ENCODE measurements at places on chromosomes 6 and 20.

GRCh38 chr6:166526937-166527336 lies 59.5 kb downstream of the RAMACL start:
- DNase-seq = no peak

- DNase-seq = no peak
Measured at GRCh38 chr20:16392346-16392745, 180.9 kb downstream of the KIF16B start.

GRCh38 chr20:2150660-2151059 lies 49.0 kb downstream of the STK35 start:
- no peak for DNase-seq

GRCh38 chr6:84738996-84739865 lies 25.2 kb downstream of the TBX18 start:
- DNase-seq = no peak

DNA sequence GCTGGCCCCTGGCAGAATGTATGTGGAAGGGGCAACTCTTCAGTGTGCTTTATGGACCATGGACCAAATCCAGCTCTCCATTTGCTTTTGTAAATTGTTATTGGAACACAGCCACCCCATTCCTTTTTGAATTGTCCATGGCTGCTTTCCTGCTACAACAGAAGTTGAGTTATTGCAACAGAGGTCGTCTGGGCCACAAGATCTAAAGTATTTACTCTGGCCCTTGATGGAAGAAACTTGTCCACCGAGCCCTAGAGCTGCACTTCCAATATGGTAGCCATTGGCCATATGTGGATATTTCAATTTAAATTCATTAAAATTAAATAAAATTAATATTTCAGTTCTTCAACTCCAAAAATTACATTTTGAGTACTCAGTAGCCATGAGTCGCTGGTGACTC lies 543.5 kb downstream of the PTPRT start:
- no peak for DNase-seq

GRCh38 chr20:62400021-62400420 lies 7.1 kb downstream of the CABLES2 start:
- DNase-seq = no peak

- DNase-seq = no peak
Measured at GRCh38 chr6:154594496-154595198, 84.2 kb upstream of the CNKSR3 start.

- DNase-seq = no peak
Measured at GRCh38 chr20:47373206-47373733, 16.8 kb upstream of the ZMYND8 start.

GRCh38 chr6:12010635-12011275 lies 1.4 kb upstream of the HIVEP1 start:
- no peak for DNase-seq

DNA sequence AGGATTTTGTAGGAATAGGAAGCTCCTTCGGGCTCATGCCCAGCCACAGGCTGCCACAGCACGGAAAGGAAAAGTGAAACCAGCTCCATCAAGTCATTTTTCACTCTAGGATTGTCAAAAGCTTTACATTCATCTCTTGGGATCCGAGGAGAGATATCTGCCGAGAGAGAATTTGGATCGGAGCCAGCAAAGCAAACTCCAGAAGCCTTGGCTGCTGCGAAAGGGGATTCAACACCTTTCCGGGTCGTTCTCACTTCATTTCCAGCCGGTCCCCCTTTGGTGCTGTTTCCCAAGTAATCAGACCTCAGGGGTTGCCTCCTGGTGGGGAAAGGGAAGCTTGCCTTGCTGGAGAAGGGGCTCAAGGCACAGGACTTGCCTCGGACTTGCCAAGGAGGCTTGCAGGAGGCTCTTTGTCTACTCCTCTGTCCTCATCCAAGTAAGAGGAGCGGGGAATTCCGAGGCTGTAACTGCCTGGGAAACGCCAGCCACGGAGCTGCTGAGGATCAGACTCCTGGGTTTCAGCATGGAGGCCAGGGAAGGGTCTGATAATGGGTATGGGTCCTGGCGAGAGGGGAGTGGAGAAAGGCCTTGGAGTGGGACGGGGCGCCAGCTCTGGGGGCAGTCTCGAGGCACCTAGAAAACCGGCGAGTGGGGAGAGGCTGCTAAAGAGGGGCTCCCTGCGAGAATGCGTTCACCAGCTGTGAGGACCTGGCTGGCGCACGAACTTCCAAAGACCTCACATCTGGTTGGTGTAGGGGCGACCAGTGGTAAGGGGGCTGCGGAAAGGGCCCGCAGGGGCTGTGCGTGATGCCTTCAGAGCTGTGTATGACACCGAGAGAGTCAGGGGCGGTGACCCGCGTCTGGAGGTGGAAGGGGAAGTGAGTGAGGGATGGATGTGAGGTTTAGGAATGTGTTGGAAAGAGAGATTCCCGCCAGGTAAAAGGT lies 702 bp downstream of the ETV7 start:
- no peak for DNase-seq

- no peak for DNase-seq
Measured at GRCh38 chr20:23690581-23690980, 1.7 kb upstream of the CST4 start.

DNA sequence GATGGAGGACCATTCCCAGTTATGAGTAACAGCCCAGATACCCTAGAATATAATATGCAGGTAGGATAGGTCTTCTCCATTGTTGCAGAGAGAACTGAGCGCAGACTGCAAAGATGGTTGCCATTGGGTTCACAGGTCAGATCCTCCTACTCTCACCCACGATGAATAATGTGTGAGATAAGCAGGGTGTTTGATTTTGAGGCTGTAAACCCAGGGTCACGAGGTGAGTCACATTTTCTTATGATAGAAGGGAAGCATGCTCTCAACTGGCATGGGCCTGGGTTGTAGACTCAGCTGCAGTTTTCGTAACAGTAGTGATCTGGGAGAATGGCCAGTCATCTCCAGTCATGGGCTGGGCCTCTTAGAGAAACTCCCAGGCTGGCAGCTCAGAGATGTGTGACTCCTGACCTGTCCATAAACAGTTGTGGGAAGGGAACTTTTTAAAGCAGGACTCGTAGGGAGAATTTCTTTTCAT lies 74.2 kb downstream of the CD164 start:
- peak; percentile 60 for DNase-seq

DNA sequence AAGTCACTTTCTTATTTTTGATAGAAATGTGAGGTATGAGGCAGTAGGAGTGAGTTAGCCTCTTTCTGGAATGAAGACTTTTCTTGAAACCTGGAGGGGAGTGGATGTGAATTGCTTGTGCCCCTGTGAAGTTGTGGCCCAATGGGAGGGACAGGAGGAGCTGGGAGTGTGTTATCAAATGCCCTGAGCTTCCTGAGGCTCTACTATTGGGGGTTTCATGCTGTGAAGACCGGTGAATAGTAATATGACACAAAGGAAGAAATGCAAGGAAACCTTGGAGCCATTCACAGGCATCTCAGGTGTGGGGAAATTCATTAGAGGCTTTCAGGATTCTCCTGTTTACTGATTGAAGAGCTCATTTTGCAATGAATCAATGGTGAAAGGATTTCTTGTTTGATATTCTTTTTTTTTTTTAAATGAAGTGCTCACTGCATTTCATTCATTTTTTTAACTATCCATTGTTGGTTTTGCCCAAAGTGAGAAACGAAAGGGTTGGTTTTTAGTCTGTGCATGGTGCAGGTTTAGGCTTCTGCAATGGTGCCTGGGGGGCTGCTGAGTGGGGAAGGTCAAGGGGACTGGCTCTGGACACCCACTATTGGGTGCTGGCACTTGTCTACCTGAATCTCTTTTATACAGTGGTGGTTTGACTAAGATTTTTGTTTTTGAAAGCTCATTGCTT lies 8.2 kb downstream of the RNF144B start:
- DNase-seq = no peak

DNA sequence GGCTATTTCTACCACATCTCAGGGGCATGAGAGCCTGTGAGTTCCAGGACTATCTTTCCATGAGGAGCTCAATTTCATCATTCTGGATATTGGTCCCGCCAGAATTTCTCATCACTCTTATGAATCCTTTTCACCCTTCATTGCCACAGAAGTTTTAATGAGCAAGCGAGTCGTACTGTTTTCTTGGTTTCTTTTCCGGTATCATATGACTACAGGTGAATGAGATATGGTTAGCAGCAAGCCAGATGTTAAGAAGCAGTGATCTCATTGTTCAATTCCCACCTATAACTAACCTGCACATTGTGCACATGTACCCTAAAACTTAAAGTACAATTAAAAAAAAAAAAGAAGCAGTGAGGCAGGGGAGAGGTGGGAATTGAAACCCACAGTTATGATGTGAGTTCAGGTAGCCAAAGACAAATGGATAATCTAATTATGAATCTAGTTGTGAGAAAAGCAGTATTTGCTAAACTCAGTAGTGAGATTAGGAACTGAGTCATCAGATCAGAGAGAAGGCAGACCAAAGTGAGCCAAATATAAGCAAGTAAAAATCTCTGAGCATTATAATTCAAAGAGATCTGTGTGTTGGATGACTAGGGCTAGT lies 78.0 kb upstream of the ELOVL5 start:
- DNase-seq = peak; percentile 9

GRCh38 chr6:7311176-7311575 lies 1.8 kb downstream of the SSR1 start:
- no peak for DNase-seq

GRCh38 chr6:24874776-24875533 lies 60.8 kb downstream of the RIPOR2 start:
- DNase-seq = no peak

- DNase-seq = no peak
Measured at GRCh38 chr6:163573503-163574179, 159.1 kb downstream of the QKI start.

DNA sequence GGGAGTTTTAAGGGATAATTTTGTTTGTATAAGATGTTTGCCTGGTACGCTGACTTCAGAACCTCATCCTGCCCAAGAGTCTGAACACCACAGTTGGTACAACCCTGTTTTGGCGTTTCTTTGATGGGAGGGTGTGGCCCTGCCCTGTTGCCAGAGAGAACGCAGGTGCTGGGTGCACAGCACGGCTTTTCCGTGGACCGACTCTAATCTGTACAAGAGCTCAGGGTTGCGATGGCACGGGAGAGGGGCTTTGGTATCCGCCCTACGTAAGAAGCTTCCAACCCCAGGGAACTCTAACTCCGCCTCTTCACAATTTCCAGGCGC lies 1.3 kb downstream of the CYP24A1 start:
- DNase-seq = no peak

- no peak for DNase-seq
Measured at GRCh38 chr6:30981942-30982772, 1.4 kb upstream of the MUC21 start.

- DNase-seq = no peak
Measured at GRCh38 chr20:45395114-45395415, 13.0 kb upstream of the DBNDD2 start.

DNA sequence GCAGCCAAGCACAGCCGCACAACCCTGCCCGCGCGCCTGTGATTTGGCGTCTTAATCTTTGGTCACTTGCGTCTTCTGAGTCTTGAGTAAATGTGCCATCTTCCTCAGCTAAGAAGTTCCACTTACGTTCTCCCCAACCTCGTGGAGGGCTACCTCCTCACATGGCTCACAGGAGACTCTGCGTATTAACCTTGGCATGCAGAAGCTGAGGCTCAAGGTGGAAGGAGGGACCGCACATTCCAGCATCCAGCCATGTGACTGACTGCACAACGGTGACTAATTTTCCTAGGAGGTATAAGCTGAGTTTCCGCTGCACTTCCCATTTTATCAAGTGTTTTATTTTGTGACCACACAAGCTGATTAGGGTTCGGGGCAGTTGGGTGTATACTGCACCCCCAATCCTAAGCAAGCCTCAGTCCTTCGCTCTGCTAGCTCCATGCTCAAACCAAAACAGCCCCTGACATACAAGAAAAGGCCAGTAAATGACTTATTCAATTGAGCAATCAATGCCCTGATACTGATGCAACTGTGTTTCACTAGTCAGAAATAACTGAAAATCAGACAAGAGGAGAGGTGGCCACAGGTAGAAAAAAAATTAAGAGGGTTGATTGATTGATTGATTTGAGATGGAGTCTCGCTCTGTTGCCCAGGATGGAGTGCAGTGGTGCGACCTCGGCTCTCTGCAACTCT lies 7.0 kb downstream of the BEND3 start:
- no peak for DNase-seq

DNA sequence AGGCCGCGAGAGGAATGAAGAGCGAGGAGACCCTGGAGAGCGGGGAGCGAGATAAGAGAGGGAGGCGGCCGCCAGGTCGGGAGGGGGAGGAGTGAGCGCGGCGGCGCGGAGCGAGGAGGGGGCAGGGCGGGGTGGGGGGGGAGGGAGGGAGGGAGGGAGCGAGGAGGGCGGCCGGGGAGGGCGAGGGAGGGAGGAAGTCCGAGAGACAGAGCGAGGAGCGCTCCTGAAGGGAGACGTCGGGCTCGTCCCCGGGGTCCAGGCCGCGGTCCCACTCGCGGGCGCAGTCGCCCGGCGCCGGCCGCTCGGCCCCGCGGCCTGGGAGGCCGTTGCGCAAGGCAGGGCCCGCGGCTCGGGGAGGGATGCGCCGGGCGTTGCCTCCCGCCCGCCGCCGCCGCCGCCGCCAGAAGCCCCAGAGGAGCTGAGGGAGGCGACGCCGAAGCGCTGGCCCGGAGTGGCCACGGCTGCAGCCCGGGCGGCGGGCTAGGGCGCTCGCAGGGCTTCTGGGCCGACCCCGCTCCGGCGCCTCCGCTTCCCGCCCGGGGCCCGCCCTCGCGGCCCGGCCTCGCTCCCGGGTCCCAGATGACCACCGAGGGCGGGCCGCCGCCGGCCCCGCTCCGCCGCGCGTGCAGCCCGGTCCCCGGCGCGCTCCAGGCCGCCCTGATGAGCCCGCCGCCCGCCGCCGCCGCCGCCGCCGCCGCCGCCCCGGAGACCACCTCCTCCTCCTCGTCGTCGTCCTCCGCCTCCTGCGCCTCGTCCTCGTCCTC lies at the start of gene FOXF2:
Gene FOXF2 (plus strand): TSS at position 208 of the 764 bp plus-strand sequence. CDS start 372 bp downstream, at position 580.
- DNase-seq = no peak

DNA sequence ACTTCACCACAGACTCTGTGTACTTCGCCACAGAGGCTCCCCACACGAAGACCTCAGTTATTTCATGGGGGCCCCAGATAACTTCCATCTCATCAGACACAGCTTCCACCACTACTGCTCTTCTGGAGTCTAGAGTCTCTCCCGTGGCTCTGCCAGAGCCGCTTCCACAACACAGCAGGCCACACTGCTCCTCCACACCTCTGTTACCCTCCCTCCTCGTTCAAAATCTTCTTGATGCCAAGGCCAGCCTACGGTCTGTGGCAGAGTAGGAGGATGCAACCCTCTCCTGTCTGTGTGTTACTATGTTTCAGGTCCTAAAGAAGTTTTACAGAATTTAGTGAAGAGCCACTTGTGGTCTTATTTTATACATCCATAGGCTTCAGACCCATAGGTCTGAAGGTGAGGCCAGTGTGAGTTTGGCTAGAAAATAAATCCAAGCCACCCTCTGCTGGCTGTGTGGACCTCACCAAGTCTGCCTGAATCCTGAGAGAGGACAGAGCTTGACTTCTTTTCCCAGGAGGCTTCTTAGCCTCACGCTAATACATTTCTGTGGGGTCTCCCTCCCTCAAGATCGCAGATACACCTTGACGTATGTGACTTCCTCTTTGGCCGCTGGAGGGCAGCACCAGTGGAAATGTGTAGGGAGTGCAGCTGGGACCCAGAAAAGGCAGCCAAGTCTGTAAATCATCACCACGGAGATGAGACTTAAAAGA lies 197.7 kb downstream of the FAXC start:
- peak; percentile 11 for DNase-seq

Data from T-helper 2 cell treated with Interferon-gamma antibody and Interleukin-4, amounts not matched to agents 5 μg/mL and 100 μg/mL, for 36 hours (primary cell).